ENCODE measurements at places on chromosomes 13 and 19.

DNA sequence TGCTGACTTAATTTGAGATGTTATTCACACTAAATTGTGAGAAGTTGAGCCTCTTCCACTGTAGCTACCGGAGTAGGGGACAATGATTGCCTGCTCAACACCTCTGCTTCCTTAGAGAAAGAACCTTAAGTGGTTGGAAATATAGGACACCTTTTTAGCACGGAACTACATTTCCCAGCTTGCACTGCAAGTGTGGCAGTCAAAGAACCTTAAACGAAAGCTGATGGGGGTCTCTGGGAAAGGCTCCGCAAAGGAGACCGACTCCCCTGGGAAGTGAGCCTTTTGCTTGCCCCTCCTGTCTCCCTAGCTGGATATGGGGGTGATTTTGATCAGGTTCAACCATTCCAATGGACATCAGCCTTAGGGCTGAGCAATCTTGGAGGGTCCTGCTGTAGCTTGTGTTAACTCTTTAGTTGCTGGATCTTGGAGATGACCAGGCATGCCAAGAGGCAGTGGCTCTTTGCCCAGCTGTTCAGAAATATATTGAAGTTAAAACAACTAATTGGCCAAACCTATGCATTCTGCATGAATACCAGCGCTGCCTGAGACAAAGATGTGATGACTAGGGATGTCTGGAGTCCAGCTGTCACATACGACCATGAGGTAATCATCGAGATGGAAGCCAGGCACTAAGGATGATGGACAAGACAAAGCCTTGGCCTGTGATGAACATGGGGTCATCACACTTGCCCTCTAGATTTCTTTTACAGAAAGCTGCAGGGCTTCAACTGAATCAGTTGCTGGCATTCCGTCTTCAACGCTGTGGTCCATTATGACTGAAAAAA, 286.5 kb downstream of the FOXO1 start:
- no peak for DNase-seq

GRCh38 chr13:46728777-46729176, 68.2 kb downstream of the ESD start:
- DNase-seq: no peak

GRCh38 chr13:59607780-59608233, 555.9 kb downstream of the DIAPH3 start:
- DNase-seq: no peak

DNA sequence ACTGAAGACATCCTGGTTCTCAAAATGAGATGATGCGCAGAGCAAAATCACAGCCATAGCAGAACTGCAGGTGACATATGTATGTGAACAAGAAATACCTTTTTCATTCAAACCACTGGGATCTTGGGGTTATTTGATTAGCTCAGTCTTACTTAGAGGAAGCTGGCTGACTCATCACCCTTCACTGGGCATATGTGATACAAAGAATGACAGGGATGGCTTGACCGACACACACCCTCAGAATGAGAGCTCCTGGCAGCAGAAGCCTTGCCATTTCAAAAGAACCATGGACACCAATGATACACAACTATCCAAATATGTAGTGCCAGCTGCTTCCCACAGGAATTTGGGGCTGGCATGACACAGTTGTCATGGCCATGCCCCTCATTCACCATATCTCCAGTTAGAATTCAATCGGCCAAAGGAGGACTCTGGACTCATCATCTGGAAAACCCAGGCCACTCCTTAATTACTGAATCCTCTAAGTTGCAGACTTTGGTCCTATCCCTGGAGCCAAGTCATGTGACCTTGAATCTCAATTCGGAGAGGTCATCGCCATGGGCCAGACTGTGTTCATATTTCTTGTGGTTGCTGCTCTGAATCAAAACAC, 115.8 kb downstream of the KATNAL1 start:
- no peak for DNase-seq

DNA sequence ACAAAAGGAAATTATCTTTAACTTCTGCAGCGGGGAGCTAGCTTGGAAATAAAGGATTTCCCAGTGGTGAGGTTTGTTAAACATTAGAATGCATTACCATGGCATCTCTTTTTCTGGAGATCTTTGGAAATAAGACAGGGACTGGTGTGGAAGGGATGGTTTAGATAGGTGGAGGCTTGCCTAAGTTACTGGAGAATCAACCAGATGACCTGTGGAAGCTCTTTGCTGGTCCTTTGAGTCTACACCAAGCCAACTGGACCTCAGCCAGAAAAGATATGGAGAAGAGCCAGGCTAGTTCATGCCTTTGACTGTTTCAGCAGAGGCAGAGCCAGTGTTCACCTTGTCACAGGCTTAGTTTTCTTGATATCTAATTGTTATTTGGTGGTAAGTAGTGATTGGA, 134.7 kb downstream of the KCNRG start:
- no peak for DNase-seq

DNA sequence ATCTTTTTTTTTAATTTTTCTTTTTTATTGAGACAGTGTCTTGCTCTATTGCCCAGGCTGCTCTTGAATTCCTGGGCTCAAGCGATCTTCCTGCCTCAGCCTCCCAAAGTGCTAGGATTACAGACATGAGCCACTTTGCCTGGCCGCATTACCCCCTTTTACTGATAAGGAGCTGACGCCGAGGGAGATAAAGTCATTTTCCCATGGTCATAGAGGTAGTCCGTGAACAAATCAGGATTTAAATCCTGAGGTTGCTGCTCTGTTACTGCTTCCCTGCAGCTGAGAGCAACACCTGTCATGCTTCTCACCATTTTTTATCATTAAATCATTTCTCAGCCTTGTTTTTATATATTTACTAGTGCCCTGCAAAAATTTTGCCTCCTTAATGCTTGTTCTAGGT, 7.4 kb downstream of the CYSLTR2 start:
- DNase-seq: no peak

DNA sequence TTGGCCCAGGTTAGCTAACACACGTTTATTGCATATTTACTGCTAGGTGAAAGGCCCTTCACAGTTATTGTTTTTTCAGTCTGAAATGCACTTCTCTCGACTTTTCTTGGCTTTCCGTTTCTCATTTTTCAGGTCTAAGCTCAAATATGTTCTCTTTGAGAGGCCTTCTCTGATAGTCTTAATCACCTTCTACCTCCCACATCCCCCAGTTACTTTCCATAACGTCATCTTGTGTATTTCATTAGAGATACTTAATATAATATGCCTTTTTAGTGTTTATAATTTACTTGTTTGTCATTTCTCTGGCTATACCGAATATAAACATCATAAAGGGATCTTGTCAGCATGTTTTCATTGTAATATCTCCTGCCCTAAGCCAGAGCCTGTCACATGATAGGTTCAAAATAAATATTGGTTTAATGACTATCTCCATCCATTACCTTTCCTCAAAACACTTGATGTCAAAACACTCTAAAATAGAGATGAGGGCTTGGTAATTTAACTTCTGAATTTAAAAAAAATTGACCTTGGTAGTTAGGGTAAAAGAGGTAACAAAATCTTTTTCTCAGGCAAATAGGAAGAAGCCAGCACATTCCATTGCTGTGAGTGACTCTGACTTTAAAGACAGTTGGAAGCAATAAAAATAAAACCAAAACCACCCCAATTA, 168.6 kb upstream of the RFC3 start:
- no peak for DNase-seq

DNA sequence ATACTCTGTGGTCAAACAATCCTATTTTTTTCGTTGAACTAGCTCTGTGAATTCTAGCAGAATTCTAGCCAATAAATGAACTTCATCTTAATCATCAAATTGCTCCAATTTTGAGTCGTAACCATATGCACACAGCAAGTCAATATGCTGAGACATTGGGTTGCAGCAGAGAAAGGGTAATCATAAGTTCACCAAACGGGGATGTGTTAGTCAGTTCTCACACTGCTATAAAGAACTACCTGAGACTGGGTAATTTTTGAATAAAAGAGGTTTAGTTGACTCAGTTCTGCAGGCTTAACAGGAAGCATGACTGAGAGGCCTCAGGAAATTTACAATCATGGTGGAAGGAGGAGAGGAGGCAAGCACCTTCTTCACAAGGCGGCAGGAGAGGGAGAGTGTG, 67.7 kb upstream of the ABCC4 start:
- DNase-seq: no peak

DNA sequence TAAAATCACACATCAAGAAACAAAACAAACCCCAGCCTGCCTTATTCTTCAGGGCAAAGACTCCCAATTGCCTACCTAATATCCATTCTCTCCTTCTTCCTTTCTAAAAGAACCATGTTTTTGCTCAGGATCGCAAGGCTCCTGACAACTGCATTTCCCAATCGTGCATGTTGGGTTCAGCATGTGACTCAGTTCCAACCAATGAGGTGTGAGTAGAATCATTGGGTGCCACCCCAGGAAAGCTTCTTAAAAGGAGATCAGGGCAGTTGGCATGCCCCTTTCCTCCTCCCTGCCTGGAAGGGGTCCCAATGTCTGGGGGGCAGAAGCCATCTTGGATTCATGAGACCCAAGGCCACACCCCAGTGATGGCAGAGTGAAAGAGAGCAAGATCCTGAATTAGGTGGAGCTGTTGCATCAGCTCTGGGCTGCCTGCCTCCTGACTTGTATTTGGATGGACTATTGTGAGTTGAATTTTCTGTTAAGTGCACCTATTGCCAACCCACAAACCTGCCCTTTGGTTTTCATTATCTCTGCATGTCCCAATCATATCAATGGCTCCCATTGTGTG, 26.0 kb upstream of the UBAC2 start:
- DNase-seq: no peak

DNA sequence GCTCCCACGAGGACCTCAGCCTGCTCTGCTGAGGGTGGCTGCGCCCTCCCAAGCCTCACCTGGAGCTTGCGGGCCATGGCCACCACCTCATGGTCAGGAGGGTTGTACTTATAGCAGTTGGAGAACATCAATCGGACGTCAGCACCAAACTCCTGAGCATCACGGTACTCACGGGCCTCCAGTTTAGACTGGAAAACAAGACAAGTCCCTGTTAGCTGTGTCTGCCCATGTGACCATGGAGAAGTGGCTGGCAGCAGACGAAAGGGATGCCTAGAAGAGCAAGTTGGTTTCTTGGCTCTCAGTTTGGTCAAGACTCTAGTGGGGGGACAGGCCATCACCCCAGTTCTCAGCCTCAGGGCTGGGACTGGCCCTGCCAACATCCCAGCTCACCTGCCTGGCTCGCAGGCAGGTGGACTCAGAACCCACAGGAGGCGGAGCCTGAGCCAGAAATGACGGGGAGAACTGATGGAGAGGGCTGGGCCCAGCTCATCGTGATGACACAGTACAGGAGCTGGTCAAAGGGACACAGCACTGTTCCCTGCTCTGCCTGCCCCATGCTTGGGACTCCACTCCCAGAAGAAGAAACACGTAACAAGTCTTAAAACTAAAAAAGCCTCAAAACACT, 31.2 kb upstream of the EPHX3 start:
- no peak for DNase-seq
